Fibroblast of skin of left biceps (primary cell): ENCODE measurements at places on chromosomes 1 and 21.

- DNase-seq: no peak
Measured at GRCh38 chr1:16152481-16153087, 3.3 kb downstream of the EPHA2 start.

DNA sequence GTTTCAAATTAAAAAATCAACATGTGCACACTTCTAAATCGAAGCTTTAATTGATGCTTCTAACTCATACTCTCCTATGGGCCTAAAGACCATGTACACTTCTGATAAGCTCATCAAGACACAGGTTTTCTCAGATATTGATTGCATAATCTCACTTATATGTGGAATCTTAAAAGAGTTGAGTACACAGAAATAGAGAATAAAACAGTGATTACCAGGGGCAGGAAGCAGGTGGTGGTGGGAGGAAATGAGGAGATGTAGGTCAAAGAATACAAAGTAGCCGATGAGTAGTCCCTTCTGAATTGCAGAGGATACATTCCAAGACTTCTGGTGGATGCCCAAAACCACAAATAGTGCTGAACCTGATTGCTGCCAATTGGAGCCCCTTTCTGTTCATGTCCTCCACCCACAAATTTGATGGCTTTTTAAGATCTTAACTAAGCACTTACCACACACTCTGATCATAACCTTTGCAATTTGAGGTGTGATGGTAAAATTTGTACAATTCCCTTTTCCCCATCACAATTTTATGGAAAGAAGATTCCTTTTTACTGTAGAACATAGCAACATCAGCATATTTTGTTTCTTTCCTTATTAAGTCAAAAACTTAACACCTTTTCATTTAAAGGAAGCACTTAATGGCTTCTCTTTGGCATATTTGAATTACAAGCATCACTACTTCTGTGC, 3.3 kb upstream of the CD1B start:
- no peak for DNase-seq

GRCh38 chr1:1130206-1131120, 14.6 kb upstream of the C1orf159 start:
- DNase-seq: no peak

- no peak for DNase-seq
Measured at GRCh38 chr1:165067829-165068228, 288.7 kb downstream of the LMX1A start.

DNA sequence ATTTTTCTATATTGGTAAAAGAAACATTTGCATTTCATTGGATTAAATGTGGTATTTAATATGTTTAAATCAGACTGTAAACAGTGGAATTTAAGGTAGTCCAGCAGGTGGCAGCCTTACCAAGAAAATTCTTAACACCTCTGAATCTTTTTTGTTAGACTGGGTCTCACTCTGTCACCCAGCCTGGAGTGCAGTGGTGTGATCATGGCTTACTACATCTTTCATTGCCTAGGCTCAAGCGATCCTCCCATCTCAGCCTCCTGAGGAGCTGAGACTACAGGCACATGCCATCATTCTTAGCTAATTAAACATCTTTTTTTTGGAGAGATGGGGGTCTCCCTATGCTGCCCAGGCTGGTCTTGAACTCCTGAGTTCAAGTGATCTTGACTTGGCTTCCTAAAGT, 98.8 kb downstream of the RABGAP1L start:
- DNase-seq: no peak

GRCh38 chr1:192559115-192560006, 16.2 kb upstream of the RGS1 start:
- peak; percentile 85 for DNase-seq

- DNase-seq: no peak
Measured at GRCh38 chr1:76572229-76572628, 295.1 kb upstream of the ST6GALNAC5 start.

GRCh38 chr1:175000697-175001187, 995 bp downstream of the CACYBP start:
- DNase-seq: no peak

GRCh38 chr1:43878440-43878839, 55.2 kb upstream of the ARTN start:
- DNase-seq: no peak

DNA sequence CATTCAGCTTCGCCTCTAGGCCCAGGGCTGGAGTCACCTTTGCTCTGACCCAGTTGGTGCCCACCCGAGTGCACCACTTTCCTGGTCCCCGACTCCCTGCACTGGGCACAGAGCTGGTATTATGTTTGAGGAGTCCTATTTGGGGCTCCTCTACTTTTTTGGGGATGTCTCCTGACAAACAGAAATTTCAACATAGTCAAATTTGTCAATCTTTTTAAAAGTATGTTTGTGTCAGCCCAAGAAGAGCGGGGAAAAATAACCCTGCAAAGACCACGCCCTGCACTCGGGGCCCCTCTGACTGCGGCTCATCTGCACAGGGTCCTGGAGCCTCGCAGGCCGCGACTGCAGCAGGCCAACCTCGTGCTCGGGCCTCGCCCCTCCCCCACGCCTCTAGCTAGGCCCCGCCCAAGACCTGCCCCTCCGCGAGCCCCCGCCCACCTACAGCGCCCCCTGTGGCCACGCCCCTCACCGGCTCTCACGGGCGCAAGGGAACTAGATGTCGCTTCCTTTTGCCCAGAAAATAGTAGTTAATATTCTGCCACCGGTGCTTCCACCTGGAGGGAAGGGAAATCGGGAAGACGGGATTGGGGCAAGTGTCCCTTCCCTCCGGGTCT, 11.4 kb downstream of the FAM229A start:
- DNase-seq: peak; percentile 26

DNA sequence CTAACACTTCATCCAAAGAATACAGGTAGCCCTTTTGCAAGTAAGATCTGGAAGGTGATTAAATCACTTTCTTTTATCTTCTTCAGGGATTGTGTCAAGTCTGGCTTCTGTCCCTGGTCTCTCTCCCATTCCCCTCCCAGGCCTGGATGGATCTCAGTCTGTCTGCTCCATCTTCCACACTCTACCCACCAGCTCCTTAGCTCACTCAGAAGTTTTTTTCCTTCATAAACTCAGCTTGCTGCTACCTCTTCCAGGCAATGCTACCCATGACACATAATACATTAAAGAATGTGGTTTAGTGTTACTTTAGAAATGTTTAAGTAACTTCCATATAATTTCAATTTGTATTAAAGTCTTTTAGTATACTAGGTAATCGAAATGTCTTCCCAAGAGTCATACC, 133.1 kb downstream of the AKT3 start:
- DNase-seq: peak; percentile 15

- DNase-seq: no peak
Measured at GRCh38 chr21:46154955-46155513, 345 bp downstream of the FTCD start.

GRCh38 chr1:103859721-103860120, 110.0 kb downstream of the AMY1C start:
- DNase-seq: no peak

- DNase-seq: no peak
Measured at GRCh38 chr1:147560765-147561471, 19.6 kb downstream of the BCL9 start.

DNA sequence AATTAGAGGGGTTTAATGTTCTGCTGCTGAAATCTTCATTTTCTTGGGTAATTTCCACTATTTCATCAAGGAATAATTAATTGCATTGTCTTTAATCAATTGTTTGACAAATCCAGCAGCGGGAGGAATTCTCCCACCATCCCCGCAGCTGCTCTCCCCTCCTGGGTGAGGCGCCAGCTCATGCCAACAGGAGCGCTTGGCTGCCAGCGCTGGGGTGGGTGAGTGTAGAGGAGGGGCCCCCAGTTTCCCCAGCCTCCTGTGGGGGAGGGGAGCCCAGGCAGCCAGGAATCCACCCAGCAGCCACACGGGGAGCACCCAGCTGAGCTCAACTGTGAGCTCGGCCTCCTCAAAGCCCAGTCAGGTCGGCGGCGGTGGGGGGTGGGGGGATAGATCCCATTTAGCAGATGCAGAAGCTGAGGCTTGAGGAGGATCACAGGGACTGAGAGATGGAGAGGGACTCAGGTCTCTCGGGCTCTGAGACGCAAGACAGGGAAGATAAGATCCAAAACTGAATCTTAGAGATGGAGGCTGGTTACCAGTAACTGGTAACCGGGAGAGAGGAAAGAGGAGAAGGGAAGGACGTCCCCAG, 46.5 kb downstream of the FOXO6 start:
- no peak for DNase-seq

DNA sequence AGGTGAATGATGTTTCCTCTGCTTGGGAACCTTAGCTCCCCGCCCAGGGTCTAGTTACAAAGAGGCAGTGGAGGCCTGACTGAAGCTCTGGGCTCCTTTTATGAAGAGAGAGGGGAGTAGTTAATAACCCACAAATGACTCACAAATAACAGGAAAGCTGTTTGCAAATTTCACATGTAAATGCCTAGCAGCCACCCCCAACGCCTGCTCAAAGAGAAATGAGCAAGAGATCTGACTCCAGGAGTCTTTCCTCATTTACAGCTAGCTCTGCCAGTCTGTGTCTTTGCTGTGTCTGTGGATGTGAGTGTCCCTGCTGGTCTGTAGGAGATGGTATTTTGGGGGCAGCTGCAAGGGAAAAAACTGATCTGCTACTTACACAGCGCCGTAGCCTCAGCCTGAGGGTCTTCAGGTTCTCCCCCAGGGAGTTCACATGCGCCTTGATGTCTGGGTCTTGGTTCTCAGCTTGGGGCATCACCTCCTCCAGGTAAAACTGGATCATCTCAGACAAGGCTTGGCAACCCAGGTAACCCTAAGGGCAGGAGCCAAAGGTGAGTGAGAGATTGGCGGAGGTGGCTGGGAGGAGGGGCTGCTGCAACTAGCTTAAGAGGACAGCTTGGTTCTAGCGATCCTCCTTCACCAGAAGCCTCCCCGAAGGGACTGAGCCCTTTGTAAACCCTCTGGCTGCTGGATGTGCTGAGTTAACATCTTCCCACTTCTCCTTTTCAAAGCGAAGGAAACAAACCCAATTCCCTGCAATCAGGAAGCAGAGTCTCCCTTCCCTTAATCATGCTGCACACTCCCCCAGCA, at the start of gene IL19:
Gene IL19 (plus strand): TSS at position 243 of the 807 bp plus-strand sequence. CDS start 65,890 bp downstream, outside the sequence.
- DNase-seq: peak; percentile 26

- DNase-seq: no peak
Measured at GRCh38 chr1:29655145-29655544, 418.8 kb downstream of the PTPRU start.

DNA sequence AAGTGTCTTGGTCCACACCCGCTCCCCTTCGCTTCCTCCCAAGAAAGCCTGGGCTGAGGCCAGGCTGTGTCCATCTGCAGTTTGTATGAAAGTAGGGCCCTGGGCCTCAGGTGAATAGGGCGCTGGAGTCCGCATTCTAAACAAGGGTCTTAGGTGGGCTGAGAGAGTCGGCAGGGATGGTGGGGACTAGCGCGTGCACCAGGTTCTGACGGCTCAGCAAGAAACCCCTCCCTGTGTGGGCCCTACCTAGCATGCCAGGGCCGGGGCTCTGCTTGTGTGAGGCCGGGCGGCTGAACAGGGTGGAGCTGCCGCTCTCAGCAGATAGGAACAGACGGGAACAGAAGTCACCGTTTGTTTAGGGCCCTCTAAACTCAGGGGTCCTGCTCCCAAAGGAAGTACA, 1.7 kb downstream of the ACTRT2 start:
- DNase-seq: no peak

- DNase-seq: no peak
Measured at GRCh38 chr1:51583532-51583931, 33.4 kb upstream of the OSBPL9 start.

DNA sequence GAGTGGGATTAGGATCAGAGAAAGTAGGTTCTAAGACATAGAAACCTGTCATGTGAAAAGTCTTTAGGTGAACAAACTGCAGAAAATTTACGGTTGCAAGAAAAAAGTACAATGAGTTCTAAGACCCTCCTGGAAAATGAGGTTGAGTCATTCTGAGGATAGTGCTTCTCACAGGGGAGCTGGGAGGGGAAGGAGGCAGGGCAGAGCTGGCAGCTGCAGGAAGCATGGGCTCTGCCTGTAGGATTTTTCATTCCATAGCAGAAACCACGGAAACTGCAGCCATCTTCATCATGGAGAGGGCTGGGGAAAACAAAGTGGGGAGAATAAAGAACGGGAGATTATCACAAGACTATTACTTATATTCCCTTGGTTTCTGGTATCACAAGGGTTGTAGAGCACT, 25.8 kb upstream of the THEM4 start:
- DNase-seq: no peak

DNA sequence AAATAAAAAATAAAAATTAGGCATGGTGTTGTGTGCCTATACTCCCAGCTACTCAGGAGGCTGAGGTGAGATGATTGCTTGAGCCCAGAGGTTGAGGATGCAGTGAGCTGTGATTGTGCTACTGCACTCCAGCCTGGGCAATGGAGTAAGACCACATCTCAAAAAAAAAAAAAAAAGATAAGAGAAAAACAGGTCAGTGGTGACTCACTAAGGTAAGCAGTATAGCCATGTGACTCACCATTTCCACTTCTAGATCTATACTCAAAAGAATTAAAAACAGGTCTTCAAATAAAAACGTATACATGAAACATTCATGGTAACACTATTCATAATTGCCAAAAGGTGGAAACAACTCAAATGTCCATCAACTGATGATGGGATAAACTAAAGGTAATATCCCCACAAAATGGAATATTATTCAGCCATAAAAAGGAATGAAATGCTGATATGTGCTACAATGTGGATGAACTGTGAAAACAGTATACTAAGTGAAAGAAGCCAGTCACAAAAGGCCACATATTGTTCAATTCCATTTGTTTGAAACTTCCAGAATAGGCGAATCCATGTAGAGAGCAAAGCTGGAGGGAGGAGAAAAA, 75.1 kb downstream of the ZNF281 start:
- DNase-seq: no peak

GRCh38 chr1:17966341-17966740, 141.3 kb upstream of the IGSF21 start:
- DNase-seq: no peak

DNA sequence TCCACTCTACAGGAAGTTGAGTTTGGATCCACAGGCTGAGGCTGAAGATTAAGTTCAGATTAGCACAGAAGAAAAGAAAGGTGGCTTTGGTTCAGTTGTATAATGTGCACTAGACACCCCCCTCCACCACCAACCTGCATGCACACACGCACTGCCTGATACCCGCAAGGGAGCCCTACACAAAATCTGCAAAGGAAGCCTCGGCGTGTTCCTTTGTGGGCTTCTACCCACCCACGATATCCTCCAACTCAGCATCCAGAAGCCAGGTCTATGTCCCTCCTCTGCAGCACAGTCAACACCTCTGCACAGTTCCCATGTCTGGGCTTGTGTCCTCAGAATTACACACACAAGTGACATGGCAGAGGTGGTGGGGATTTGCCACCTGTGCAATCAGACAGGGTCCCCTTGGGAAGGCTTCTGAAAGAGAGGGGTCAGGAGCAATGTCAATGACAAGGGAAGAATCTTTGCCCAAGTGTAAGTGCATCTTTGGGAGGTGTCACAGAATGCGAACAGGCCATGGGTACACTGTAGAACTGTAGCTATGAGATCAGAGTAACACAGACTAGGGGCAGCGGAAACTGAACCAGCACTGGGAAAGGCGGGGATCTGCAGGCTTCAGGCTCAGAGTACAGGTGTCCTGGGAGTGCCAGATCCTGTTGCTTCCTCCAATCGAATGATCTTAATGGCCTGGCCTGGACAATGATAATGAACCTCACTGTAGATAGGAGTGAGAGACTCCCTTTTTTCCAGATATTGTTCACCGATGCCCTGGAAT, 148.6 kb upstream of the ETV3 start:
- DNase-seq: no peak

- DNase-seq: no peak
Measured at GRCh38 chr1:25569597-25570396, 26.4 kb downstream of the LDLRAP1 start.

GRCh38 chr1:30778154-30778978, 20.8 kb upstream of the LAPTM5 start:
- DNase-seq: peak; percentile 45

- no peak for DNase-seq
Measured at GRCh38 chr1:64864018-64864940, 102.1 kb downstream of the JAK1 start.

GRCh38 chr1:104706631-104707147, 957.0 kb downstream of the AMY1C start:
- no peak for DNase-seq
